NCI-H526 (cell line): ENCODE measurements at places on chromosomes 1 and 21.
A peak's percentile ranks its signal among the peaks of the same experiment; 100 is the strongest.

DNA sequence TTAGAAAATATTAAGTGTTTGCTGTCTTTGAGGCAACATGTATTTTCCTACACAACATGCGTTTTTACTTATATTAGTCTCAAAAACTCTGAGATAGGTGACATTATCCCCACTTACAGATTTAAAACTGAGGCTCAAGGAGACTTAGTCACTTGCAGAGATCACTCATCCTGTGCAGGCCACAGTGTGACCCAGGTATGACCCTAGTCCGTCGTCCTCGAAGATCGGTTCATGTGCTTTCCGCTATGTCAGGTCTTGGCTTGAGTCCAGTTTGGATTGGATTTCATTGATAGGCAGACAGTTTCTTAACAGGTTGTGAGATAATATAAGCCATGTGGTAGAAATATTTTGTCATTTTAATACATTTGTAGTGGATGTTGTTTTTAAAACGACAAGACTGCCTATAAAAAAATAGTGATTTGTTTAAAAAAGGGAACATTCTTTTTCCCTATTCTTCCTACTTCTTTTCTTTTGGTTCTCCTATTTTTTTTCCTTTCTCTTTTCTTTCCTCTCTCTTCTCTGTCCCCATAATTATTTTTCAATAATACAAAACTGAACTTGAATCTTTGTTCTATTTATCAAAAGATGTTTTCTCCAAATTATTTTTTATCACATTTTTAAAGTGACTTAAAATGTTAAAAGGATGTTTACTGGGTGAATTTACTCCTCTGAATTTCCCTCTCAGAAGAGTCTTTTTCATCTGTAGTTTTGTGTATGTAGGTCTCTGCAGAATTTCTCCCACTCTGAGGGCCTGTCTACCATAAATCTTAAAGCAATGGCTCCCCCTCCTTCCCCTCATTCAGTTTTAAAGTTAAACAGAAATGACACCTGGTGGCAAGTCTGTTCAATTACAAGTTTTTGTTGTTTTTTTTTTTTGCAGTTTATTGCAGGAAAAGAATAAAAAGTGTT, 81.8 kb downstream of the PHTF1 start:
- peak; percentile 80 for DNase-seq

GRCh38 chr1:86263101-86263500, 106.5 kb upstream of the COL24A1 start:
- no peak for DNase-seq

DNA sequence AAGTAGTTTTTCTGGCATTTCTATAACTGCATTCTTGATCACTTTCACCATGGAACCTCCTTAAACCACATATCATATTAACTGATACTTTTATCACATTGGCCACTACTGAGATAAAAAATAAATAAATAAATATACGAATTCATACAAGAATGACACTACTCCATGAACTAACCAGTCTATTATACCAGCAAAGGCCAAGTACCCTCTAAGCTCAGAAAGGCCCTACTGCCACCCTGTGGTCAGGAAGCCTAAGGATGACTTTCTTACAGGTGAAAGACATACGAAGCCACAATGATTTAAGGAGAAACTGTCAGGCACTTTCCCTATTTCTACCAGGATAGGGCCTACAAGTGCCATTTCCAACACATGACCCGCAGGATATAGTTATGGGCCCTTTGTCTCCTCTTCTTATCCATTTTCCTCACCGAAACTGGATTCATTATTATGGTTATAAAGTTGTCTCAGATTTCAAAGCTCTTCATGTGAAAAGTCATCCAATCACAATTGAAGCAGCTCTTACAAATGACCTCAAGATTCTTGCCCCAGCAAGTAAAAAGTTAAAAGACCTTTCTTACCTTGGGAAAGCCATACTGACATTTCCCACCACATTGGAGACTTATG, 23.9 kb downstream of the DNAJC8 start:
- peak; percentile 73 for DNase-seq

GRCh38 chr1:56502700-56503245, 76.6 kb downstream of the PLPP3 start:
- DNase-seq = no peak

- DNase-seq = no peak
Measured at GRCh38 chr1:30962609-30963508, 54.3 kb upstream of the SDC3 start.

DNA sequence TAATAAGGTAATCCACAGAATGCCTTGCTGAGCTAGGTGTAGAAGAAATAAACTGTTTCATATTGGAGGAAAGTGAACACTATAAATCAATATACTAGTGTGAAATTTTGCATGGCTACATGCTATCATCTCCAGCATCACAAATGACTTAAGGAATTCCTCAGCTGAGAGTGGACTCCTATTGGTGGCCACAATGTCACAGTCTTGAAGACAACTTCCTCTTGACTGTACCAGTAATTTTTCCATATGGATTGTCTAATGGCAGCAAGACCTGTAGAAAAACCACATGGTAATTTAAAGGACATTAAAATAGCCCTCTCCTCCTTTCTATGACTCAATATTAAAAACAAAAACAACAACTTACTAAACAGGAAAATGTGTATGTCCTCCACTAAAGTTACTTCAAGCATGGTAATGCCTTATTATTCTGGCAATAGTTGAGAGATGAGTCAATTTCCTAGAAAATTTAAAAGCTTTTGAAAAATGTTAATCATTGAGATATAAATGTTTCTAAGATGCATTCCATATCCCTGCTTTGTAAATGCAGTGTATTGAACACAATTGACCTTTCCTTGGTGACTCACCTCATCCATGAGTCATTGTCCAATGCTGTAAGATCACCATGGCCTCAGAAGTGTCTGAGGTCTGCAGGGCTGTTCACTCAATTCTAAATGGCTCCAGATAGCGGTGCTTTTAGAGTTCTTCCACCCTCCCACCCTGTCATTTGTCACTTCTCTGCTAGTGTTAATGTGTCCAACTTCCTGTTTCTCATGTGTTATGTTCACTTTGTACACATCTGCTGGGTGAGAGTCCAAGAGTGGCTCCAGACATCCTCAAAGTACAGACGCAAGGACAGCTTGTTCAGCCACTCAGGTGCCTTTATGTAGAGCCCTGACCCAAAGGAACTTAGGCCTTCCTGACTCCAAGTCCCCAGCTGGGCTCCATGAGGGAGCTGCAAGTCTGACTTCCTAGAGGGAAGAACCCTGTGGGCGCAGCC, 32.8 kb upstream of the DNASE2B start:
- no peak for DNase-seq
